ENCODE measurements at places on chromosomes 7 and 10.

DNA sequence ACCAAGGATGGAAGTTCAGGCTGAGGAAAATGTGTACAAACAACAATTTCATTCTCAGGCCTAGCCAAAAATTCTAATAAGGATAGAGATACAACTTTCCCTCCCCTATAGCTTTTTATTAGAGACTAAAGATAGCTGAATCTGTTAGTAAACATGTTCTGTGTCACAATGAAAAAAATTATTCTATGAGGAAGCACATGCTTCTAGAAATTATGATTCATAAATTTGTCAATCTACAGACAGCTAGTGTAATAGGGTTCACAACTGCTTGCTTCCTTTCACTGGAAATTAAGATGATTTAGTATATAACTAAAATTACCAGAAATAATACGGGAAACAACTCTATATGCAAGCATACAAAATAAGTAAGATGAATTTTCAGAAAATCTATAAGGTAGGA lies 56.6 kb downstream of the CCDC3 start:
- H3K27ac ChIP-seq = no peak overlapping the region
- DNase-seq = no peak
- H3K36me3 ChIP-seq = no peaks in the 10 kb centered on the region

DNA sequence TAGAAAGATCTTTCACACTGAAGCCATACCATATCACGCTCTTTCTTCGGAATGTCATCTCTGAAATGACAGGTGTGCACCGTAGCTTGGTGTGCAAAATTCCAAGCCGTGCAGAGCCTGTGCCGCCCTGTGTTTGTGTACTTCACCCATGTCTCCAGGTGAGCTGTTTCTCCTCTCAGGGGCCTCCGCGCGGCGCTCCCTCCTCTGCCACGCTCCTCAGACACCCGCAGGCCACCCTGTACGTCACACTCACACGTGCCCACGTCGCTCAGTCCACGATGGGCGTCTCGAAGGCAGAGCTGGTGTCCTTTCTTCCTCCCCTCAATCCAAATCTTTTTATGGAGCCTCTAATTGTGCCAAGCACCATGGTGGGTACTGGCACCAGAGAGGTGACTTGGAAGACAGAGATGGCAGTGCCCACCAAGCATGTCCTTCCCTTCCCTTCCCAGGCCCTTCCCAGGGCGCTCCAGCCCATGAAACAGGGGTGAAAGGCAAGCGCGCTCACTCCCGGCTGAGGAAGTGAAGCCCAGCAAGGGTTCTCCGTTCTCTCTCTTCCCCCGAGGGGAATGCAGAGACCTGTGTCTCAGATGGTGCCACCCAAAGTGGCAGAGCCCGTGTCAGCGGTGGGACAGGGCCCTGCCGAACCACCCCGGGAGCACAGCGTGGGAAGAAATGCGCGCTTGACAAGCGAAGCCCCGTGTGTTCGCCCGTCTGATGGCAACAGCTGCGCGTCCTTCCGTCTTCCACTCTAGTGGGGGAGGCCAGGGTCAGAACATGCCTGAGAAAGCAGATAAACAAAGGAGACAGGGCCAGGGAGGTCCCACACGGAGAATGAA lies 292.5 kb upstream of the SHH start:
- H3K27me3 ChIP-seq = no peaks in the 10 kb centered on the region
- H3K36me3 ChIP-seq = no peaks in the 10 kb centered on the region
- H3K4me1 ChIP-seq = no peaks in the 10 kb centered on the region
- H3K27ac ChIP-seq = no peak overlapping the region

GRCh38 chr7:26705567-26705966 lies 158.8 kb downstream of the SKAP2 start:
- DNase-seq = peak; percentile 68
- no peak overlapping the region for H3K27ac ChIP-seq
- H3K4me1 ChIP-seq = no peaks in the 10 kb centered on the region
- H3K36me3 ChIP-seq = no peaks in the 10 kb centered on the region

GRCh38 chr10:38147686-38148085 lies 53.5 kb downstream of the ZNF37A start:
- H3K36me3 ChIP-seq = no peaks in the 10 kb centered on the region
- H3K27ac ChIP-seq = no peak overlapping the region
- DNase-seq = no peak
- no peak overlapping the region for H3K4me3 ChIP-seq

- H3K36me3 ChIP-seq = no peaks in the 10 kb centered on the region
- H3K27me3 ChIP-seq = no peaks in the 10 kb centered on the region
- H3K4me3 ChIP-seq = no peak overlapping the region
- no peaks in the 10 kb centered on the region for H3K4me1 ChIP-seq
Measured at GRCh38 chr7:92874567-92874966, 38.2 kb upstream of the CDK6 start.

GRCh38 chr10:31014161-31014875 lies 17.3 kb downstream of the ZNF438 start:
- H3K27ac ChIP-seq = no peak overlapping the region
- peaks cover 2% of the 10 kb centered on the region for H3K4me1 ChIP-seq
- no peaks in the 10 kb centered on the region for H3K27me3 ChIP-seq
- no peak for DNase-seq
- no peaks in the 10 kb centered on the region for H3K36me3 ChIP-seq

- no peaks in the 10 kb centered on the region for H3K27me3 ChIP-seq
- DNase-seq = no peak
- no peaks in the 10 kb centered on the region for H3K4me1 ChIP-seq
- no peaks in the 10 kb centered on the region for H3K36me3 ChIP-seq
- no peak overlapping the region for H3K4me3 ChIP-seq
Measured at GRCh38 chr10:52249850-52250395, 64.2 kb upstream of the DKK1 start.

DNA sequence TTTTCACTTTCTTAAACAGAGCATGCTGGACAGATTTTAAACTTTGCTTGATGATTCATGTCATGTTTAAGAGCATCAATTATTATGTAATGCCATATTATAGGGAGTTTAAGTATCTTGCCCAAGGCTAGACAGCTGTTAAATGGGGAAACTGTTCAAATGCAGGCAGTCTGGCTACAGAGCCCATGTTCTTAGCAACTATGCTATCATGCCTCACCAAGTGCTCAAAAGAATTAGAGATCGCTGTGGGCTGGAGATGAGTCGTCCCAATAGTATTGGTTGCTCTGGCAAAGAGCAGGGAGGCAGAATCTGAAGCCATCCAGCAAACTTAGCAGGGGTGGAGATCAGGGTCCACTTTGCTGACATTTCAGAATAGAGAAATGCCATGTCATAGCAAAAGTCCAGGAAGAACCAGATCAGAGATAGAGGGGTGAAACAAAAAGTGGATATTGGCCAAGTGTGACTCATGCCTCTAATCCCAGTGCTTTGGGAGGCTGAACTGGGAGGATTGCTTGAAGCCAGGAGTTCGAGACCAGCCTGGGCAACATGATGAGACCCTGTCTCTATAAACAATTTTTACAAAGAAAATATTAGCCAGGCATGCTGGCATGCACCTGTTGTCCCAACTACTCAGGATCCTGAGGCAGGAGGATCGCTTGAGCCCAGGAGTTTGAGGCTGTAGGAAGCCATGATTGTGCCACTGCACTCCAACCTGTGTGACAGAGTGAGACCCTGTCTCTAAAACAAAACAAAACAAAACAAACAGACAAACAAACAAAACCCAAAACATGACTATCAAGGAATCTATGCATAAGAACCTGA lies 57.8 kb downstream of the BAMBI start:
- peak overlapping the region; percentile 41 for H3K27ac ChIP-seq
- H3K27me3 ChIP-seq = peaks cover 13% of the 10 kb centered on the region
- no peak overlapping the region for H3K4me3 ChIP-seq
- H3K4me1 ChIP-seq = no peaks in the 10 kb centered on the region
- DNase-seq = peak; percentile 98

DNA sequence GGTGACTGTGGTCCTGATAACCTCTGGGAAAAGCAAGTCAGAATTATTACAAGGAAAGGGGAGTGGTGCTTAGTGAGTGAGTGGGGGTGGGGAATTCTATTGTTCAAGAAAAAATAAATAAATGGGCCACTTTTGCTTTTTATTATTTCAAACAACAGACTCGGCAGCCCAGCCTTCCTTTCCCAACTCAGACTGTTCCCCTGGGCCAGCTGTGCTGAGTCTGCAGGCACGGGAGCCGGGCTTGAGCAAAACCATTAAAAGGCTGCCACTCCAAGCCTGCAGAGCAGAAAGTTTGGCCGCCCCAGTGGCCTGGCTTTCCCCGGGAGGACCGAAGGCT lies 90.0 kb downstream of the PLXNA4 start:
- no peak overlapping the region for H3K4me3 ChIP-seq
- peaks cover 1% of the 10 kb centered on the region for H3K4me1 ChIP-seq
- DNase-seq = no peak
- H3K36me3 ChIP-seq = no peaks in the 10 kb centered on the region

GRCh38 chr7:70620333-70621055 lies 511.4 kb upstream of the GALNT17 start:
- H3K4me1 ChIP-seq = peaks cover 2% of the 10 kb centered on the region
- no peak overlapping the region for H3K27ac ChIP-seq
- no peaks in the 10 kb centered on the region for H3K36me3 ChIP-seq
- no peak for DNase-seq

DNA sequence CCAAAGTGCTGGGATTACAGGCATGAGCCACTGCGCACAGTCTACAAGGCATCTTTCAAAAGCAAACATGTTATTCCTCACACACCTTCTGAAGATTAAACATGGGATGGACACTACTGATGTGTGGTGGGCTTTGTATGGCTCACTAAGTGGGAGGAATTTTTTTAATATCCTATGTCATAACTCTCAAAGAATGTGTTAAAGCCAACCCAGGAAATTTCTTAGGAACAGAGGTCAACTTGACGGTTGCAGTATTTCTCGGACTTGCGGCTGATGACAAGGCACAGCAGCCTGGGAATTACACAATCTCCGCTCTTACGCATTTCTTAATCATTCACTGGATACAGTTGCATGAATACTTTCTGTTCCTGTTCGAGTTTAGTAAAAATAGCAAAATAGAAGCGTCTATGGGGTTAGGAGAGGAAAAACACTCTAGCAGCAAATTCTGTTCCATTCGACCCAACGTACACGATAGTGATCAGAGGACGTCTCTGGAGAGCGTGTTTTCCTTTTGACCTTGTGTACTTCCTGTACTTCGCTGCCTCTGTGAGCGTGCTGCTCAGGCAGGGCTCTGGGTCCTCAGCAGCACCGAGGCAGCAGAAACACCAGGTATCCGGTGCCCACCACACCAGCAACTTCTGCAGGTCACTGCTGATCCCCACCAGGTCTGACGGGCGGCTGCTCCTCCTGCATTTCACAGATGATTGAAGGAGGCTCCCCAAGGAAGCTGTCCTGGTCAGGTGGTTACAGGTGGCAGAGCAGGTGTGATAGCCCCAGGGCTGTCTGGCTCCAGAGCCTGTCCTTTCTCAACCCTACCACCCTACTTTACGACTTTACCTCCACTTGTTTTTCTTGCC lies 26.4 kb upstream of the SRGN start:
- H3K27me3 ChIP-seq = no peaks in the 10 kb centered on the region
- peak overlapping the region; percentile 63 for H3K4me3 ChIP-seq
- peak; percentile 99 for DNase-seq
- no peaks in the 10 kb centered on the region for H3K36me3 ChIP-seq

DNA sequence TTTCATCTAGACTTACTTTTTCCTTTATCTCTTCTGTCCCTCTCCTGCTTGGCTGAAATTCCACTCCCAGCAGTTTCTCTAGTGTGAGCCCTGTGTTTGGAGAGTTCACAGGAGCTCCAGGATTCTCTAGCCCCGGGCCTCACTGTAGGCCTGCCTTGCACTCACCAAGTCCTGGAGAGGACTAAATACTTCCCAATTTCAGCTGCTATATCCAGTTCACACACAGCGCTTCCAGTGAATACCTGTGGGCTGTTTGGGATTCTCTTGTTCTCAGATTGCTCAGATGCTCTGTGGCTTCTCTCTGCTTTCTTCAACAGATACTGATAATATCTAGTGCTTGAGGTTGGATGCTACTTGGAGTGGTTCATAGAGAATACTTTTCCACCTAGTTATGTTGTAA lies 46.0 kb downstream of the MINPP1 start:
- H3K36me3 ChIP-seq = peaks cover 3% of the 10 kb centered on the region
- no peak for DNase-seq
- H3K4me3 ChIP-seq = no peak overlapping the region
- no peaks in the 10 kb centered on the region for H3K4me1 ChIP-seq
- no peaks in the 10 kb centered on the region for H3K27me3 ChIP-seq

- H3K4me1 ChIP-seq = peaks cover 2% of the 10 kb centered on the region
- H3K27ac ChIP-seq = no peak overlapping the region
- no peaks in the 10 kb centered on the region for H3K27me3 ChIP-seq
- H3K4me3 ChIP-seq = no peak overlapping the region
Measured at GRCh38 chr10:44576702-44577191, 191.8 kb upstream of the CXCL12 start.

DNA sequence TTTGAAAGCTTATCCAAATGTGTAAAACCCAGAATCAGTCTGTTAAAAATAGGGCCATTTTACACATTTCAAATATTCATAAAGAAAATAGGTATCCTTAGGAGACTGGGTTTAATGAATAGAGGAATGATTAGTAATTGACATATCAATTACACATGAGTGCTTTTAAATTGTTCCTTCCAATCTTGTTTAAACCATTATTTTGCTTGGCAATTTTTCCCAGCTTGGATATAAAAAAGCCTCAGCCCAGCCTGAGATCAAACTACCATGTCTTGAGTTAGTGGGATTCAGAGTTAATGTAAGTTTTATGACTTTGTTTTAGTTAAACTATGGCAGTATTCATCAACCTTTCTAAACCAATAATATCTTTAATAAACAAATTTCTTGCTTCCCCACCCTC lies 28.3 kb downstream of the PARP12 start:
- H3K27me3 ChIP-seq = no peaks in the 10 kb centered on the region
- H3K4me1 ChIP-seq = peaks cover 12% of the 10 kb centered on the region
- no peak overlapping the region for H3K4me3 ChIP-seq
- no peak overlapping the region for H3K27ac ChIP-seq
- DNase-seq = no peak
- peaks cover 28% of the 10 kb centered on the region for H3K36me3 ChIP-seq

GRCh38 chr7:74063646-74064045 lies 20.0 kb upstream of the LIMK1 start:
- H3K27me3 ChIP-seq = no peaks in the 10 kb centered on the region
- H3K4me1 ChIP-seq = peaks cover 10% of the 10 kb centered on the region
- no peak overlapping the region for H3K4me3 ChIP-seq
- H3K27ac ChIP-seq = no peak overlapping the region
- DNase-seq = no peak
- H3K36me3 ChIP-seq = no peaks in the 10 kb centered on the region

DNA sequence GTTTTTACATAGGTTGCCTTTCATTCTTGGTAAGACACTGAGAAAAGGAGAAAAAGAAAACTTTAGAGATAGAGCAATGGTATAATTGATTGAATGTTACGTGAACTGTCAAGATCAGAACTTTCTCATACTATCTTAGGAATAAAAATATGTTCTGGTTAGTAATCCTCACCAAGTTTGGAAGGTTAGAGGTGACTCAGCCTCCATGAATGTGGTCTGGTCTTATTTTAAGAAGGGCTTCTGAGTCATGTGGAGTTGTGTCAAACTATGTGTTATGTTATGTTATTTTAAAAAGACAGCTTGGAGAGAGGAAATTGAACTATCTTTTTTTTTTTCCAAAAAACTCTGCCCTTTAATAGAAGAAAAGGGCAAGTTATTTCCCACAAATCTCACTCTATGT lies 458.6 kb upstream of the KLF6 start:
- peaks cover 2% of the 10 kb centered on the region for H3K4me1 ChIP-seq
- H3K27me3 ChIP-seq = no peaks in the 10 kb centered on the region
- no peak overlapping the region for H3K4me3 ChIP-seq
- DNase-seq = peak; percentile 97
- peak overlapping the region; percentile 95 for H3K27ac ChIP-seq
